ENCODE measurements at places on chromosomes 6 and 20.

GRCh38 chr20:23446505-23446904 is 6.2 kb downstream of the CST11 start:
- DNase-seq: no peak

GRCh38 chr6:39884696-39885095 is 49.6 kb downstream of the MOCS1 start:
- DNase-seq: no peak

GRCh38 chr20:32474967-32475811 is 109.9 kb downstream of the NOL4L start:
- no peak for DNase-seq

DNA sequence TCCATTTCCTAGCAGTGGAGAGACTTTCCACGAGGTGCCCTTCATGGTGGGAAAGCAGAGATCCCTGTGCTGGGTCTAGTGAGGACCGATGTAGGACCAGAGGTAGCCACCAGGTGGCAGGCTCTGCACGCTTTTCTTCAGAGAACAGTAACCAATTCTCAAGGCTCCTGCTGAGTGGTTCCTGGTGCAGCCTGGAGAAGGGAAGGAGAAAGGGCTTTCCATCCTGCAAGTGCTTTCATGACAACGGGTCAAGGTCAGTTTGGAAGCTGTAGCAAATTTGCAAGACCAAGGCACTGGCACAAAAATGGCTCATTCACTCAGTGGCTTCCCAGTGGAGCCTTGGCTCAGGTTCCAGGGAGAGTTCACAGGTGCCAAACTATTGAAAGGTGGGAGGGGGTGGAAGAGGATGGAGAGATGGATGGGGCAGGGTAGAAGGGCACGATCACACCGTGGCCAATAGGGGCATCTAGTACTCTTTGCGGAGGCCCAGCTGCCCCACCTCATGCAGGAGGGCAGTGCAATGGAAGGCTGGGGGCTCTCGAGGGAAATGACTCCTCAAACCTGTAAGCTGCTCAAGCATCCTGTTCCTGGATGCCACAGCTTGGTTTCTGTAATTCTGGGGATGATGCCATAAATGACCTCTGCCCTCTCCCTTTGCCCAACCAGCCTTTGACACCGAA is 25.5 kb upstream of the KCNK16 start:
- peak; percentile 36 for DNase-seq

DNA sequence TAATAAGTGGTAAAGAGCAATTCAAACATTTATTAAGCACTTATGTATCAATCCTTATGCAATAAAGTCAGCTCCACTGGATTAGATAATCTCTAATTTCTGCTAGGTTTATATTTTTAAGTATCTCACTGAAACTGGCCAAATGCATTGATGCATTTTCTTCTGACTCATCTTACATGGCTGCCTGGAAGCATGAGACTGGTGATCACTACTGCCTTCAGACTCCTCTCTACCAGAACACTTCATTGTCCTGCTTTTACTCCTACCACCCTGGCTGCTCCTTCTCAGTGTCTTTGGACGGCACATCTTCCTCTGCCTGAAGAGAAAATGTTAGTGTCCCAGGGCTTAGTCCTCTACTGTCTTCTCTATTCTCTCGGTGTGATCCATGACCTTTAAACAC is 7.4 kb downstream of the CEP85L start:
- no peak for DNase-seq

DNA sequence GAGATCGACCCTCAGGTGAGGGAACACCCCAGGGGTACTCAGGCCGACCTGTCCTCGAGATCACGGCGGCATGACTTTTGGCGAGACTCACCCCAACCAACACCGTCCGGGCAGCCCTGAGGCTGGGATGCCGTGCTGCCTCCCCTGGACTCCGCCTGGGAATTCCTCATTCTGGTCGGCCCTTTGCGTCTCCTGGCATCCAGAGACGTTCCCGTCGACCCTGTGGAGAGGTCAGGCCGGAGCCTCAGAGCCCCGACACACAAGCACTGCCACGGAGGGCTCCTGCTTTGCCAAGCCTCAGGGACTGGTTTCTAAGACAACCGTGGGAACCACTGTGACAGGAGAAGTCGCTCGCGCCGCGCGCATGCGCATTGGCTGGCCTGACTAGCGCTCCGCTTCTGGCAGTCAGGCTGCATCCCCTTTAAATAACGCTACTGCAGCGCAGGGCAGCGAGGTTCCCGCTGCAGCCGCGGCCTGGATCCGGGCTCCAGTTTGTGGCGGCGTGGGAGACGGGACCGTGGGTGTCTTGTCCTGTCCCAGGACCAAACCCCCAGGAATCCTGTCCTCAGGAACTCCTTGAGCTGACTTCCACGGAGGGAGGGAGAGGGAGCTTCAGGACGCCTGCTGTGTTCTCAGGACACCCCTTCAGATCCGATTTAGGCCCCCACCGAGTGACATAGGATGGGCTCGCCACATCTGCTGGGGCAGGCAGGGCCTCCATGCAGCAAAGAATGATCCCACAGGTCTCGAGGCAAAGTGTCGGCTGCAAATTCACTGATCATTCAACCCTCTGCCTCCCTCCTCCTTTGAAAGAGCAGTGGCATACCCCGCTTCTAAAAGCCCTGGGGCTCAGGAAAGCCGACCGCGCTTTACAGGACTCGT is 163.2 kb upstream of the ZNF337 start:
- DNase-seq: peak; percentile 75

GRCh38 chr6:82906951-82907350 is 158.7 kb downstream of the UBE3D start:
- DNase-seq: no peak
